ENCODE measurements at places on chromosomes 13 and 19. TPM values are rescaled to one million over a fixed set of nuclear protein-coding genes. Genes with fewer than 3 reads are reported as not detected.

Gene RFPL4A
- total RNA-seq, result not detected

DNA sequence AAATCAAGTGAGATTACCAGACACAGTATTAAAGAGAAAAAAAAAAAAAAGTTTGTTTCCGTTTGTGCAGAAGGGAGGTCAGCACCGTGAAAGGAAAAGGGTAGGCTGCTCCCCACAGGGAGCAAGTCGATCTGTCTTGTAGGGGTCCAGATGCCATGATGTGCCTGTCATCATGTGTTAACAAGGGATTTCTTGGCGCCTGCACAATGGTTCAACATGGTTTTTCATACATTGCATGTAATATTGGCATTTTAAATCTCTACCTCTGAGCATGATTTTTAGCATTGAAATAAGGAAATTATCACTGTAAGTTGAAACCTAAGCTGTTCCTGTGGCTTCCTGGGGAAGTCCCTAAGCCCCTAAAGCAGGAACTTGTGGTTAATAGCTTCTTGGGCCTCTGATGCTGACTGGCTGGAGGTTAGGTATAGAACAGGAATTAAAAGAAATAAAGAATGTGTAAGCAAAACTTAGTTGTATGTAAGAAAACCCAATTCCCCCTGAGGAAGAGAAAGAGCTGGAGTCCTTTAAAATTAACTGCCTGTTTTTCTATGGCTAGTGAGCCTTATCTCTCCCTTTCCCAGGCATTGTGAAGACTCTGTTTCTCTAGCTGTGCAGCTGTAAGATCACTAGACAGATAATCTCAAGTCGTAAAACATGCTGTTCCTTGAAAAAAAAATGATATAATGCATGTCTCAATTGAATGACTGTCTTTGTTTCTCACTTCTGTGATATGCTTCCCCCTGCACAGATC is 7.4 kb upstream of the FCGBP start:
- peak; percentile 55 for DNase-seq

Gene KLK1
- total RNA-seq, result not detected

GRCh38 chr19:43501661-43502418 is 2.7 kb downstream of the PHLDB3 start:
- DNase-seq, result no peak

DNA sequence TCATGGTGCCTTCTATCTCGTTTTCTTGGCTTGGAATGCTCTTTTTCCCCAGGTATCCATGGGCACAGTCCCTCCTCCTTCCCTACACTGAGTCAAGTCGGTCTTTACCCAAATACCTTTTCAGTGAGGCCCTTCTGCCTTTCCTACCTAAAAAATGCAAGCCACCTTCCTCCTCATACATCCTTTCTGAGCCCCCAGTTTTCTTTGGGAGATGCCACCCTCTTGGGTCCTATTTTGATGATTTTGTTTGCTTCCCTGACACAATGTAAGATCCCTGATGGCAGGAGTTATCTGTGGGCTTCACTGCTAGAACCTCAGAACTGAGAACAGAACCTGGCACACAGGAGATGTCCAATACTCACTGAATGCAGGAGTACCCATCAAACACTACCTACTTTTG is 22.3 kb downstream of the NLRP13 start:
- DNase-seq, result no peak

GRCh38 chr19:49727217-49728030 is 35.7 kb downstream of the TSKS start:
- no peak for DNase-seq

Gene C19orf81
- total RNA-seq, result 2.1 TPM

GRCh38 chr19:16088351-16089009 is 12.2 kb downstream of the TPM4 start:
- peak; percentile 63 for DNase-seq

DNA sequence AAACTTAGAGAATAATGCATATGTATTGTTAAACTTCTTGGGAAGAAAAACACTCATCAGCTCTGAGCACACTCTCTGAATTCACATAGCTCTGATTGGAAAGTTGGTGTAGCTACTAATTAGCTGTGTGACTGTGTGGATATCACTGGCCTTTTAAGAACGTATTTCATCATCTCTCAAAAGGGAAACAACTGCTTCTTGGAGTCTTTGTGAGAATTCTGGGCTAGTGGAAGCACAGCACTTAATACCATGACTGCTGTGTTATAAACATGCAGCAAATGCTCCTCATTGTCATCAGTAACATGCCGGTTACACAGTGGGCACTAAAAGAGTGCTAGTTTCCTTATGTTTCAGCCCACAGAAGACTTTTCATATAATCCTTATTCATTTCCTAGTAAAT is 220.9 kb upstream of the CSNK1A1L start:
- no peak for DNase-seq

- no peak for DNase-seq
Measured at GRCh38 chr19:55490478-55491432, 2.5 kb downstream of the SSC5D start.

Gene ACER1
- total RNA-seq, result not detected

Gene PCDH17
- 0.17 TPM for total RNA-seq

Gene ACP7
- 0.03 TPM for total RNA-seq

GRCh38 chr13:49082653-49083536 is 107.2 kb downstream of the FNDC3A start:
- DNase-seq, result no peak

Measured in A172 (cell line).